ENCODE measurements at places on chromosomes 12 and 14.
A peak's percentile ranks its signal among the peaks of the same experiment; 100 is the strongest.

DNA sequence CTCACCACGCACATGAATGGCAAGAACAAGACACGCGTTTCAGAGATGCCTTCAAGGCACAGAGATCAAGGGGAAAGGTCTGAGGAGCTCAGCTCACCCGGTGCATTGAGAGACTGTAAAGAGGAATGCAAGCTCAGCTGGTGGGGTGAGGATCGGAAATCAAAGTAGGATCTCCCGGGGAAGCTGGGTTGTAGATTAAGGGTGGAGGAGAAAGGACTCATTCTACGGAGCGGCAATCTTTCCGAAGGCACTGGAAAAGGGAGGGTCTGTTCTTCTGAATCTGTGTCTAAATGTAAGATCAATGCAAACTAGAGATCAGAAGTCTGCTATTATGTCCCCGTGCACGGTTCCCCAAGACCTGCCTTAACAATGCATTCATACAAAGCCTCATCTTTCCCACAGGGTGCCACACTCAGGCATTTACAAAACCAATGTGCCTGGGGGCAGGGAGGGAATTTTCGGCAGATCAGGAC lies 41.6 kb upstream of the PYGL start:
- no peak for DNase-seq

- no peak for DNase-seq
Observed at GRCh38 chr12:4615667-4616066, 33.2 kb downstream of the AKAP3 start.

- peak; percentile 21 for DNase-seq
Observed at GRCh38 chr14:26448181-26448855, 149.5 kb downstream of the NOVA1 start.

DNA sequence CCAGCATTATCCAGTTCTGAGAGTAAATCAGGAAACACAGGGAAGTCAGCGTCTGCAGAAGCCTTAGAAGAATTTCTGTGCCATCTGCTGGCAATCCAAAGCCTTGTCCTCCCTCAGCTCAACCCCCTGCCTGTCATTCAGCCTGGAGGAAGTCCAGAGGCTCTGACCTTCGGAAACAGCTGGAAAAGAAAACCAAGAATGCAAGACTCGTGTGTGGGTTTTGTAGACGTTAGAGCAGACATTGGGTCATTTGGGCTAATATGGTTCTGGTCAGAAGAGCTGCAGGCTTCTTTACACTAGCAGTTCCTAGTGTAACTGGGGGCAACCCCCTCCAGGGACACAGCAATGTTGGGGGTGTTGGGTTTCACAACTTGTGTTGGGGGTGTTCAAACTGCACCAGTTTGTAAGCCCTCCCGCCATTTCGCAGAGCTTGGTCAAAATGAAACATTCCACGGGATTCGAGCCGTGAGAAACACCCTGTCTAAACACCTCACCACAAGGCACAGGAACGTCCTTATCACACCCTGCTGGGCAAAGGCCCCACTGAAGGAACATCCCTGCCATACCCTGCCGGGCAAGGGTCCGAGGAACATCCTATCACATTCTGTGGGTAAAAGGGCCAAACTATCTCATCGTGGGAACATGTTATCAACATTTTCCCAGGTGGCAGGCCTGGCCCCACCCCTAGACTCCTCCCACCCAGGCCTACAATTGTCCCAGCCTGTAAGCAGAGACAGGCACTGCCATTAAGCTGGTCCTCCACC lies 21.0 kb upstream of the SERPINA4 start:
- DNase-seq: no peak

DNA sequence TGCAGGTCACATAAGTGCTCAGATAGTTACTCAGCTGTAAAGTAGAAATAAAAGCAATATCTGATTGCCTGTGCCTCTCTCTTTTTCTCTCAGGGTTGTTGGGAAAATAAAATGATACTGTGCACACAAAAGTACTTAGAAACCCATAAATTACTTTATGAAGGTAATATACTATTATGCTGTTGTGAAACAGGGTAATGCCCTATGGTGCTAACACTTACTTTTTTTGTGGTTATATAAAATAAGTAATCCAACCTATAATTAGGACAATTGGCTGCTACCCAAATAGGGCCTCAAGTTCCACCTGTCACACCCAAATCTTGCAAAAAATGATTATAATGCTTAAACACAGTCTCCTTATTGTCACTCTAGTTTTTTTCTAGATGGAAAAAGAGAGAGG lies 50.6 kb downstream of the DAAM1 start:
- peak; percentile 83 for DNase-seq

DNA sequence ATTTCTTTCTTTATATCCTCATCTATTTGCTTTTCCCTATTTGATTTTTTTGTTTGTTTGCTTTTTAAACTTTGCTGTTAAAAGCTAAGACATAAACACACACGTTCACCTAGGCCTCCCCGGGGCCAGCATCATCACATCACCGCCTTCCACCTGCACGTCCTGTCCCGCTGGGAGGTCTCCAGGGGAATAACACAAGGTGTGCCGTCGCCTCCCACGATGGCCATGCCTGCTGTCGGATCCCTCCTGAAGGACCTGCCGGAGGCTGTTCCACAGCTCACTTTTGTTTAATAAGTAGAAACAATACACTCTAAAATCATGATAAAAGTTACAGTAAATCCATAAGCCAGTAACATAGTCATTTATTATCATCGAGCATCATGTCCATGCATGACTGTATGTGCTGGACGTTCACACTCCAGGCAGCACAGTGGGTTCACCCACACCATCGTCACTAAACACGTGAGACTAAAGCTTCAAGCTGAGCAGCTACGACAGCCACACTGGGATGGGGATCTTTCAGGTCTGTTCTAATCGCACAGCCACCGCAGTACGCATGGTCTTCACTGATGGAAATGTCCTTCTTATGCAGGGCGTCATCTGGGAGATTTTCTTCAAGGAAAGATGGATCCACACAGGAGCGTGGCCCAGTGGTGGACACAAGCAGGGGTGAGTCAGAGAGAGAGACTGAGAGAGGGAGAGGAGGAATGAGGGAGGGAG lies 3.6 kb downstream of the RIMBP2 start:
- no peak for DNase-seq

DNA sequence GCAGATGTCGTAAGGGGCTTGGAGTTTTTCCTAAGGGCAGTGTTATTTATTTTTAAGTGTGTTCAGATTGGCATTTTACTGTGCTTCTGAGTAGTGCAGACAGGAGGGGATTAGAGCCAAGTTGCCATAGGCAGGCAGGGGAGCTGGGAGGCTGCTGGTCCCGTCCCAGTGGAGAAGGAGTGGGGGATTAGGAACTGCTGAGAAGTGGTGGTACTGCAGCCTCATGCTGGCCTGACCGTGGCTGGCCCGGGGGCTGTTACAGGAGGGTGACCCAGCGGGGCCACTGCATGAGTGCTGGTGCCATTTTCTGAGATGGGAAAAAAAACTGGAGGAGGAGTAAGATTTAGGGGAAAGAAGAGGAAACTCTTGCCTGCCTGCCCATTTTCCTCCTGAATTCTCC lies 52.3 kb upstream of the DLK1 start:
- no peak for DNase-seq

DNA sequence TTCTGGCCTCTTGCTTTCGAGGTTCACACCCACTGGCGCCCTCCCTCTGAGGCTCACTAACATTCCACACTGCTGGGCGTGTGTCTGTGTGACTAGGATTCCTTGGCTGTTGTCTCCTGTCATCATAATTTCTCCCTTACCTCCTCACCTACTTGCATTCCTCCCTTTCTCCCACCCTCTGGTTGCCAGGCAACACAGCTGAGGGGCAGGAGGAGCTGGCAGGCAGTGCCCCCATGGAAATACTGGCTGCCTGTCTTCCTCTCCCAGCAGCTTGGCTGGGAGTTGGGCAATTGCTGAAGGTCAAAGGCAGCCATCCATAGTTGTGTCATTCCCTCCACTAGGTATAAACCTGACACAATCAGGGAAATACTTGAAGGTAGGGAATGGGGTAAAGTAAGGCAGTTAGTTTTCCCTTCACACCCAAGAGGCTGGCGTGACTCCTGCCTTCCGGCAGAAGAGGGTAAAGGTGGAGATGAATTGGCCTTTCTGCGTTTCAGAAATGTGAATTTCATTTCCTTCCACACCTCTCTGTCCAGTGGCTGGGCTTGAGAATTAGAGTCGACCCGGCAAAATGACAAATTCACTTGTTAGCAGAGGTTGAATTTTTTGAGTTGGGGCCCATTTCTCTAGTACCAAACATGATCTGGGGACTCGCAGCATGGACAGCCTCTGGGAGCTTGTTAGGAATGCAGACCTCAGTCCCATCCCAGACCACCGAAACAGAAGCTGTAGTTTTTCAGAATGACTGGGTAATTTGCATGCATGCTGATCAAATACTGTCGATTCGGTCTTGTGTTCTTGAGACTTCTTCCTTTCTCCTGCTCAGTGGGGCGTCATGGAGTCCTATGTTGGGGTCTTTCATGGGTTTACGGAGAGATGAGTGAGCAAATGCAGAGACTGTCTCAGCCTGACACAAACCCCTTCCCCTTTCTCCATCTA lies 24.3 kb upstream of the EMP1 start:
- no peak for DNase-seq

GRCh38 chr14:21255385-21256101 lies 13.7 kb downstream of the HNRNPC start:
- no peak for DNase-seq

GRCh38 chr14:93271111-93271510 lies 61.7 kb downstream of the BTBD7 start:
- no peak for DNase-seq

GRCh38 chr12:5099136-5099535 lies 55.5 kb downstream of the KCNA5 start:
- no peak for DNase-seq

DNA sequence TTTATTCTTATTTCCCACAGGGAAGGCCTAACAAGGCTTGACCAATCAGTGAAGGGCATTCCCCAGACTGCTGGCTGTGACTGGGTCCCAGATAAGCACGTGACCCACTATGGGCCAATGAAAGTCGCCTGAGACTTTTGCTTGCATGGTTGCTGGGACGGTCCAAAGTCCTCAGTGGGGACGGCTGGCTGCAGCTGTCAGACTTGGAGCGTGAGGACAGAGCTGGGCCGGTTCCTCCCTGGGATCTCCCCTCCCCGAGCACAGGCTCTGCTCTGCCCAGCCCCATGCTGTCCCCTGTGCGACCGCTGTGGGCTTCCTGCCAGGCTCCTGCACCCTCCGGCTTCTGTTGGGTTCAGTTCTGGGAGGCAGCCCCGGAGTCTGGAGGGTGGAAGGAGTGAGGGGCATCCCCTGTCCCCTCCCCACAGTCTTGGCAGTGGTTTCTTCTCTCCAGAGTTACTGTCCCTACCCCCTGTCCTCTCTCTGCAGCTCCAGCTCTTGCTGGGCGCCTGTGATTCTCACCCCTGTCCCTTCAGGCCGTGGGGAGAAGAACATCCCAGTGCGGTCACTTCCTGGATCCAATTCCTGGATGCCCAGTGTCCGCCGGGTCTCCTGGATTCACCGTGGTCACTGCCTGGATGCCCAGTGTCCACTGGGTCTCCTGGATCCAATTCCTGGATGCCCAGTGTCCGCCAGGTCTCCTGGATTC lies 50.1 kb downstream of the GALNT9 start:
- no peak for DNase-seq

DNA sequence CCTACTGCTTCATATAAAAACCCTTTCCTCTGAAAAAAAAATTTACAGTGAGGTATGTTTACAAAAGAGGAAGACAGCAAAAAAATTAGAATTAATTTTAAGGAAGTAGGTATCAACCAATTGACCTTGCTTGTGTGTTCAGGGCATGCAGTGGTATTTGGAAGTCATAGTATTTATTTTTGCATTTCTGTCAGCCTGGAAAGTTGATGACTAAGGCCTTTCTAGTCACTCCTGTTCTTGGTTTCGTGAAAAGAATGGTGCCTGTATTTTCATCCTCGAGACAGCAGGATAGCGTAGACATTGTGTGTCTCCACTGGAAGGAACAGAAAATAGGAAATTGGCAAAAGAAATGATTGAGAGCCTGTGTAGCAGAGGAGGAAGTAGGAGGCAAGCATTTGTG lies 24.5 kb downstream of the SLC16A7 start:
- DNase-seq: no peak

DNA sequence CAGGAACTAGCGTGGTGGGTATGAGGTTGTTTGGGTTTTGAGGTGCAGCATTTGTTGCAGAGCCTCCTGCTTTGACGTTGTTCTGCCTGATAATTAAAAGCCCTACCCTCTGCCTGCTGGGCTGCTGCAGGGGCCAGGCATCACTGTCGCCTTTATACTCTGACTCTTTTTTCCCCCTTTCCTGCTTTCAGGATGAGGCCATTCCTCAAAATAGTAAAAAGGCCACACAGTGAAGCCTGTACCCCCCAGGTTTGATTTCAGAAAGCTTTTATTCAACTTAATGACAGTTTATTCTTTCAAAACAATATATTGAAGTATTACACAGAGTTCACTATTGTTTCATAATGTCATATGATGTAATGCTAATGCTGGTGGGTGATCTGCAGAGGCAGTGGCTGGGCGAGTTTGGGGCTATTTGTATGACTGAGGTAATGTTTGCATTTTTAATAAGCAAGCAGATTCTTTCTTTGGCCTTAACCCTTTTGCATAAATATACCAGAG lies 9.1 kb downstream of the BORCS5 start:
- no peak for DNase-seq

DNA sequence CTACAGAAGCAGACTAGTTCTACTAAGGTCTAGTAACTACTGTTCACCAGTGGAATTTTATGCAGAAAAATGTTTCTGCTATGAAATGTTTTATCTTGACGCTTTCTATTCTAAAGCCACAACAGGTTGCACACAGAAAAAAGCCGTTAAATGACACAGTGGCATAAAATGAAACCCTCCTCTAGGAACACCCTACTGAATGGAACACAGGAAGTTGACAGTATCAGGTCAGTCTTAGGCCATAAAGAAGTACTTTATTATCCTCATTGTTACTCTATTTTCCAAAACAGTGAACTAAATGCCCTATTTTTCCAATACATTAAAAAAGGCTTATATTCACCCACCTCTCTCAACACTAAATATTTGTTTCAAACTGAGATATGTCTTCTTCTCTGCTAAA lies 21.9 kb downstream of the EPS8 start:
- no peak for DNase-seq

DNA sequence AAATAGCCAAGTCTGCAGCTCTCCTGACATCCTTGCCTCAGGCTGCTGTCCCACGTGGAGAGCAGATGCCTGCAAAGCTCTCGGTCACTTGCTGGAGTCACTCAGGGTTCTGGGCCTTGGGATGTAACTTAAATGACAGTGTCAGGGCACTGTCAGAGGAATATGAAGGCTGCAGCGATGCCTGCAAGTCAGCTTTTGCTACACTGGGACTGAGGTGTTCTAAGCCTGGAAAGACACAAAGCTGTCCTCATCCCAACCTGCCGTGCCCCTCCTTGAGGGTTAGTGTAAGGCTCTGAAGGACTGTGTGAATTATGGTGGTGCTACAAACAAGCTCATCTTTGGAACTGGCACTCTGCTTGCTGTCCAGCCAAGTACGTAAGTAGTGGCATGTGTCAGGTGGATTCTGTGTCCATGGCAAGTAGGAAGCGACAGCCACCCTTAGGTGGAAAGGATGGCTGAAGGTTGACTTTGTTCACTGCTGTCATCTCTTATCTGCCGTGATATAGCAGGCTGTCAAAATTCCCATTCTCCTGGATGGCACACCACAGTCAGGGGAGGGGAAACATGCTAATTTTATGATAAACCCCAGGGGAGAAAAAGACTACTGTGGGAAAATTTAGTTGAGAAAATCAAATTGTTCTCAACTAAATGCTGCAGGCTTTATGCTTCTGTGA lies 79.9 kb downstream of the DAD1 start:
- no peak for DNase-seq

GRCh38 chr14:96098309-96098998 lies 59.3 kb downstream of the C14orf132 start:
- peak; percentile 84 for DNase-seq

- peak; percentile 34 for DNase-seq
Observed at GRCh38 chr14:77151245-77151644, 9.7 kb upstream of the ZDHHC22 start.

Data from NCI-H1105 (cell line).